ENCODE measurements at places on chromosomes 3 and 15. TPM values are rescaled to one million over a fixed set of nuclear protein-coding genes. Genes with fewer than 3 reads are reported as not detected.

The ERICH6 gene
- 0.27 TPM for total RNA-seq

The SCAANT1 gene
- not detected for total RNA-seq

The DUT gene
- total RNA-seq, result 51.0 TPM

The SOX2 gene
- total RNA-seq, result 59.1 TPM

The GTF2E1 gene
- 14.4 TPM for total RNA-seq

The C3orf52 gene
- 1.00 TPM for total RNA-seq

The CYP8B1 gene
- not detected for total RNA-seq

The GPR87 gene
- not detected for total RNA-seq

The ANKRD28 gene
- total RNA-seq, result 117 TPM

The NXPE3 gene
- 12.3 TPM for total RNA-seq

The MELTF gene
- 1.3 TPM for total RNA-seq

The MEF2A gene
- total RNA-seq, result 46.9 TPM

The C3orf22 gene
- 0.18 TPM for total RNA-seq

The CLDN18 gene
- total RNA-seq, result 0.09 TPM

The CCR8 gene
- total RNA-seq, result not detected

The GSK3B gene
- 117 TPM for total RNA-seq
